ENCODE measurements at places on chromosomes 12 and 14.

DNA sequence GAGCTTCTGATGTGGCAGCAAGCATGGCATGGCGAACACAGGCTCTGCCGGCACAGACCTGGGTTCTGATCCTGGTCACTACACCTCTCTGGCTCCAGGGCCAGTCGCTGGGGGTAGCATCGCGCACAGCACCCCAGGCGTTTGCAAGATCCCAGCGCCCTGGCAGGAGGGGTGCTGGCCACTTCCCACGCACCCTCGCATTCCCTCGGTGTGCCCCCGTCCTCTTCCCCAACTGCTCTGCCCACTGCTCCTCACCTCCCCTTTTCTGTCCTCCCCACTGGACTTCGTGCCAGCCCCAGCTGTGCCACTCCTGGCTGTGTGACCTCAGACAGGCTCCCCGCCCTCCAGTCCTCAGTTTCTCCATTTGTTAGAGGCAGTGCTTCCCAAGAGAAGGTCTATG is 2.8 kb downstream of the CDK2AP1 start:
- no peak for DNase-seq

DNA sequence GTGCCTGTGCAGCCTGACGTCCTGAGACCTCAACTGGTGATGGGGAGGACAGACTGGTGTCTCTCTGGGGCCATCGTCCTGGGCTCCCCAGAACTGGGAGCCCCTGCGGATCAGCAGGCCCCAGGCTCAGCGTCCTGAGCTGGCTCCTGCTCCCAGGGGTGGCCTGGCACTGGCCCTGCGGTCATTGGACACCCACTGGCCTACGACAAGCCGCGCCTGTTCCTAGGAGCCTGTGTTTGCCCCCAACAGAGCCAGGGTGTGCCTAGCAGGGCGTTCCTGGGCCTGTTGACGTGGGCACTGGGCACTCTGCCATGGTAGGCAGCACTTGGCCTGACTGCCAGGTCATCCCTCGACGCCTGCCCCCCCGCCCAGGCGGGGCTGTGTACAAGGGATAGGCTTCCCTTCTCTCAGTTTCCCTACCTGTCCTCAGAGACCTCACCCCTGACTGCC is 8.4 kb downstream of the ADSS1 start:
- no peak for DNase-seq

- no peak for DNase-seq
Observed at GRCh38 chr14:92931681-92932447, 8.9 kb downstream of the CHGA start.

DNA sequence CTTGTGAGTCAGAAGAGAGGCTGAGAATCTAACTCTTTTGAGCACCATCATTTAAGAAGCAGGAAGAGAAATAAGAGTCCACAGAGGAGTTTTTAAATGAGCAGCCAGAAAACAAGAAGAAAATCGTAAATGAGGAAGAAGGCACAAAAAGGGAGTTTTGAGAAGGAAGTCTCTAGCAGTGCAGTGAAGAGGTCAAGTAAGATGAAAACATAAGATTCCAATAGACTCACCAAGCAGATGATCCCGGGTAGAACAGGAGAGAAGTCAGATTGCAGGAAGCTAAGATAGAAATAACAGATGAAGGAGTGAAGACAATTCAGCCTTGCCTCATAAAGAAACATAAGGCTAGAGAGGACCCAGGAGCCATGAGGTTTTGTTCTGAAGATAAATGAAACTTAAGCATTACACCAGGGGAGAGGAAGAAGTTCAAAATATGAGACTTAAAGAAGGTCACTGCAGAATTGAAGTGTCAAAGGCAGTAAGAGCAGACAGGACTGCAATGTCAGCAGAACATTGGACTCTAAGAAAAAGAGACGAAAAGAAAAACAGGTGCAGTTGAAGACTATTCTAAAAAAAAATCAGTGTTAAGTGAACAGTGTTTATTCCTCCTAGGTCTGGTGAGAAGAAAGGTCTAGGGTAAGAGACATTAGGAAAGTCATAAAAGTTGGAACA is 229.0 kb downstream of the SEC23A start:
- no peak for DNase-seq

DNA sequence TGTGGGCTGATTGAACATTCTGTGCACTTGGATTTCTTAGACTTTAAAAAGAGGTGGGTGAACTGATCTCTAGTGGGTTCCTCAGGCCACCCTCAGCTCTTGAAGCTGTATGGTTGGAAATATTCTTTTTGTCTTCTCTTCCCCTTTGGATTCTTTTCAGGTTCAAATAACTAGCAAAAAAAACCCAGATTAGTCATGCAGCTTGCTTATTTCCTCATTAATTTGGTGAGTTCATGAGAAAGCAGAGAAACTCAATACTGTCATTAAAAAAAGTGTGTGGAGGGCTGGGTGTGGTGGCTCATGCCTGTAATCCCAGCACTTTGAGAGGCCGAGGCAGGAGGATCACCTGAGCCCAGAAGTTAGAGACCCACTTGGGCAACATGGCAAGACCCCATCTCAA is 183.4 kb downstream of the ESR2 start:
- no peak for DNase-seq

- DNase-seq = no peak
Observed at GRCh38 chr14:85867450-85867849, 337.5 kb downstream of the FLRT2 start.

- DNase-seq = no peak
Observed at GRCh38 chr14:67674139-67674479, 323 bp downstream of the VTI1B start.

DNA sequence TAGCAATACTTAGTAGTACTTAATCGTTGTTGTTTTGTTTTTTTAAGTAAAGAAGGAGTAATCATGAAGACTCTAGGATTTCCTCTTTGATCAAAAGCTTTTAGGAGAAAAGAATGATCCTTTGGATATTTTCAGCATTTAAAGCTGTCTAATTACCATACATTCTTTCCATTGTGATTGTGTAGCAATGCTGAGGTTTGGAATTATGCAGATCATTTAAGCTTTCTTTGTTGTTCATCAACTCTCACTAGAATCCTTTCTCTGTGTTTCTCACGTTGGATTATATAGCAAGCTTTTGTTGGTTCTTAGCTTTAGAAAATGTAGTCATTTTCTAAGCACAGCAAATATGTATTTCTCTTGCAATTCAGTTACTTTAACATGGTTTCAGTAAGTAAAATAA is 25.8 kb downstream of the CCDC91 start:
- DNase-seq = no peak

DNA sequence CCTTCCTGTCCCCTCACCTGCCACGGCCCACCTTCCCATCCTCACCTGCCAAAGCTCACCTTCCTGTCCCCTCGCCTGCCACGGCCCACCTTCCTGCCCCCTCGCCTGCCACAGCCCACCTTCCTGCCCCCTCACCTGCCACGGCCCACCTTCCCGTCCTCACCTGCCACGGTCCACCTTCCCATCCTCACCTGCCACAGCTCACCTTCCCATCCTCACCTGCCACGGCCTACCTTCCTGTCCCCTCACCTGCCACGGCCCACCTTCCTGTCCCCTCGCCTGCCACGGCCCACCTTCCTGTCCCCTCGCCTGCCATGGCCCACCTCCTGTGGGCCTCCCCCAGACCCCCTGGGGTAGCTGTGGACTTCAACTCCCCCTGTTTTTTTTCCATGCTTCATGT is 48.8 kb upstream of the GPR68 start:
- no peak for DNase-seq

GRCh38 chr12:52007158-52007921 is 594 bp downstream of the TAMALIN start:
- no peak for DNase-seq

DNA sequence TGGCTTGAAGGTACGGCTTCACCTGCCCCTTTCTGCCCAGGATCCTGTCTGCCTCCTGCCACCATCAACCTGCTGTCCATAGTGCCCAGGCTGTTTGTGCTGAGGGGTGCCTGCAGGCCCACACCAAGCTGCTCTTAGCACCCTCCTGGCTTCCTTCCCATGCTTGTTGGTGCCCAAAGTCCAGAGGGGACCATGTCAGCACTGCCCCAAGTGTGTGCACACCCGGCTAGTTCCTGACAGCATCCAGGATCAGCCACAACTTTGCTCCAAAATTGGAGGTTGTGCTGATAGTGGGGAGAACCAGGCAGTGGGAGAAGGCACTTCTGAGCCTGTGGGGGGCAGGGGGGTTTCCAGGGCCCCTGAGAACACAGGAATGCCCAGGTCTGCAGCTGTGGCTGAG is 44.5 kb upstream of the PRPF39 start:
- DNase-seq = no peak

- DNase-seq = no peak
Observed at GRCh38 chr14:69537900-69538299, 36.8 kb downstream of the CCDC177 start.

DNA sequence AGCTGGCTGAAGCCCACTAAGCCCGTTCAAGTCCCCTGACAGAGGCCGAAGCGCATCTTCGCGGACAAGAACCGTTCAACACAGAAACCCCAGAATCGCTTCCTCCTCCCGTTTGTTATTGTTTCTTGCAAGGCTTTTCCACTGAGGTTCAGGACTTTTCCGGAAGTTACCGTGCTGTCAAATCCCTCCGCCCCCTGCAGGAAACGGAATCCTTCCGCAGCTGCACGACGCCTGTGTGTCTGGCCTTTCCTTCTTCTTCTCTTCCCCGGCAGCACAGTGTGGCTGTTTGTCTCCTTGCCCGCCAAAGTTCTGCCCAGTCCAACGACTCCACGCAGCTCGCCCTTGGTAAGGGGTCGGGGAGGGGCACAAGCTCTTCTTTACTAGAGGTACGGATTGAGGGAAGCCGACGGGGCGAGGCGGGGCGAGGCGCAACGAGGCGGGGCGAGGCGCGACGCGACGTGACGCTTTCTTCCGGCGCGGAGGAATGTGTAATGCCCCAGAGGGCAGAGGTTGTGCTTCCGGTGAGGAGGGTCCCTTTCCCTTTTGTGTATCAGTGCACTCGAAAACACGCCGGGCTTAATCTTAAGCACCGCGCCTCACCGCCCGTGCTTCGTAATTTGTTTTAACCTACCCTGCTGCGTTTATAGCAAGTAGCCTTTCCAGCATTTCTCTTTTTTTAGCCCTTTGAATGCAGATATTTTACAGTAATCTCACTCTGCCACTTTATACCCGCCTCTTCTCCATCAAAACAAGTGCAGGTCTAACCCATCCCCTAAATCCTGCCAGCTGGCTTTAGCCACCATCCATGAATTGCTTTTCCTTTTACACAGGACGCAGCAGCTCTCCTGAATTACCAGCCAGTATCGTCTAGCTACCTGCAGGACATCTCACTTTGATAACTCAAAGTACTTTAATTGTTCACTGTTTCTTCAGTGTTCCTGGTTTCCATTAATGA is at the start of gene KDM5A:
KDM5A (minus strand) TSS at position 179 of the 955 bp plus-strand sequence. CDS start 229 bp downstream, outside the sequence.
- DNase-seq = peak; percentile 96

GRCh38 chr12:98845957-98846356 is 200.9 kb downstream of the APAF1 start:
- DNase-seq = no peak

DNA sequence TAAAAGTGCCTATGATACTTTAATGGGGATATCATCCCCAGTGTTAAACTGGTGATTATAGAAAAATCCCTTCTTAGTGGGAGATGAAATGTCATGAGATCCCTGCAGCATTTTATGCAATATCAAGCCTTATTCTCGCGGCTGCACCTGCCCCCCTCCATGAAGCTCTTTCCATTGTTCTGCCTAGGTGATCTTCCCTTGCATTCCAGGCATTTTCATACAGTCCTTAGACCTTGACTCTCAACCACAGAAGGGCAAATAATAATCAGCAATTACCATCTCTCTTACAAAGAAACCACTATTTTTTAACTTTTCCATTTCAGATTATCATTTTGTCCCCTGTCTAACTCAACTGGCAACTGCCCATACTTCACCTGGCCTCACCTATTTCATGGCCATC is 352.3 kb downstream of the NELL2 start:
- DNase-seq = no peak

DNA sequence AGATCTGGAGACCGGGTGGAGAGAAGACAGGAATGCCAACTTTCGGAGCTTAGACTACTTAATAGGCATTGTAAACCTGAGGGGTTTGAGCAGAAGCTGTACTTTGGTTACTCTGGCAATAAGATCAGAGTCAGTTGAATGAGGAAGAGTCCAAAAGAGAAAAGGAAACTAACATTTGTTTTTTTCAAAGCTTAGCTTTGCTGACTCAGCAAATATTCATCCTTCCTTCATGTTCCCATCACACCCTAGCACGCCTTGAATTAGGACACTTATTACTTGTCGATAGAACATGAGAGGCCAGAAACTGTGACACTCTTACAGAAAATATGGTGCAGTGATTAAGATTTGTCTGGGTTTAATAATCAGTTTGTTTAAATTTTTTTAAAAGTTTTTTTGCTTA is 266.9 kb upstream of the ATP2B1 start:
- DNase-seq = no peak

DNA sequence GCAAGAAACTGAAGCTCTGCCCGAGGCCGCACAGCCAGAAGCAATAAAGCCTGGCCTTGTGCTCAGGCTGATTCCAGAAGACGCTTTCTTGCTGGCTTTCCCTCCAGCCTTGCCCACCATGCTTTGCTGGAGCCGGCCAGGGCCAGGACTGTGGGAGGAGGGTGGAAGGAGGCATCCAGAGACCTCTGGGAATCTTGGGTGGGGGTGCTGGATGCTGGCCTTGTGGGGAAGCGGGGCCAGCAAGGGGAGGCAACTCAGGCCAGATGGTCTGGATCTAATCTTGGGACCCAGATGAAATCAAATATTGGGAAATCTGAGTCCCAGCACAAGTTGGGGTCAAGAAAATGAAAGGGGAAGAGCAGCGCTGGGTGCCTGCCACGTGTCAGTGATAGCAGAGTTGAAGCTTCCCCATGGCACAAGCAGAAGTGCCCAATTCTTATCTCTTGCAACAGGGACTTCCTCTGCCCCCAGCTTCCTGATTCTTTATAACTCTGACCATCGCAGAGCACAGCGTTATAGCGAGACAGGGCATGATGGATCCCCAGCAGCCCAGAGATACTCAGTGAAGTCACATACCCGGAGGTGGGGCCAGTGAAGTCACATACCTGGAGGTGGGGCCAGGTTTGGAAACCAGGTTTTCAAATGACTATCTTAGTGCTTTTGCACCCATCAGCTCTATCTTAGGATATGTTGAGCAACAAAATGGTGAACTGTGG is 6.4 kb upstream of the RABGGTA start:
- DNase-seq = no peak

- no peak for DNase-seq
Observed at GRCh38 chr14:23431486-23431885, 4.0 kb downstream of the MYH7 start.

- no peak for DNase-seq
Observed at GRCh38 chr12:20050221-20050620, 318.1 kb upstream of the PDE3A start.

GRCh38 chr12:108852674-108853309 is 4.6 kb downstream of the SSH1 start:
- DNase-seq = no peak

All from renal cortex interstitium (tissue), 15 donors.